RCC 7860 (cell line): ENCODE measurements at places on chromosomes 13 and 19.

DNA sequence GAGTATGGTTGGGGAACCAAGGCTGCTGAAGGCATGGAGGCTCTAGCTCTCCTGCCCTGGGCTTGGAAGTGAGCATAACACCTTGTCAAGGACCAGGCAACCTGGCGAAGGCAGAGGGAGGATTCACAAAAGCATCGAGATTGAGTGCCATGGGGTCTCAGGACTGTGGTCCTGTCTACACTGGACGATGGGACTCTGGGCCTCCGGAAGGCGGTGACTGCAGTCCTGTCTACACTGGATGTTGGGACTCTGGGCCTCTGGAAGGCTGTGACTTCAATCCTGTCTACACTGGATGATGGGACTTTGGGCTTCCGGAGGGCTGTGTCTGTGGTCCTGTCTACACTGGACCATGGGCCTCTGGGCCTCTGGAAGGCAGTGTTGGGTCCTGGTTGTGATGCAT is 290.4 kb downstream of the TEX29 start:
- no peak for DNase-seq

GRCh38 chr19:6235031-6235951 is 44.5 kb downstream of the MLLT1 start:
- DNase-seq = no peak

DNA sequence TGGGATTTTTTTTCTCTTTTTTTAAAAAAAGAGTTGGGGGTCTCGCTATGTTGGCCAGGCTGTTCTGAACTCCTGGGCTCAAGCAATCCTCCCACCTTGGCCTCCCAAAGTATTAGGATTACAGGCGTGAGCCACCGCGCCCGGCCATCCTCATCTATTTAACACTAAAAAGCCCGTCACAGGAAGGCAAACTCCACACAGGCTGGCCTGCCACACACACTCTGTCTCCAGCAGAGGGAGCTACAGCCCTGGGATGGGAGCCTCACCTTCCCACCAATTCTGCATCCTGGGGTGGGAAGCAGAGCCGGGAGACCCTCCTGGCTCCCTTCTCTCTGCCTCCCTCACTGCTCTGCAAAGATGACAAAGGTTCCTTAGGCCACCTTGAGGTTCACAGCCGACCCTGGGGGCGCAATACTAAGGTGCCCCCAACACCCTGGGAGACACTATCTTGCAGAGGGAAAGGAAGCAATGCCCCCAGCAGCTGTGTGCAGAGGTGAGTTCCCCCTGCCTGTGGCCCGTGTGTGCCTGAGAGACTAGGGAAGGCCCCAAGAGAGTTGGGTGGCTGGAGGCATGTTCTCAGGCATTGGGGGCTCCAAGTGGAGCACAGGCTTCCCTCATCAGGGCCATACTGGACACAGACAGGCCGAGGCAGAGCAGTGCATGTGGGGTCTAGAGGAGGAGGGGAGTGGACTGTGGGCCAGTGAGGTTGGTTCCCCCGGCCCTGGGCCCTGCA is 27.4 kb upstream of the TIMM44 start:
- DNase-seq = peak; percentile 21

- no peak for DNase-seq
Measured at GRCh38 chr19:16001481-16002312, 52.9 kb downstream of the OR10H4 start.

GRCh38 chr13:75303263-75303662 is 178.7 kb downstream of the TBC1D4 start:
- no peak for DNase-seq

DNA sequence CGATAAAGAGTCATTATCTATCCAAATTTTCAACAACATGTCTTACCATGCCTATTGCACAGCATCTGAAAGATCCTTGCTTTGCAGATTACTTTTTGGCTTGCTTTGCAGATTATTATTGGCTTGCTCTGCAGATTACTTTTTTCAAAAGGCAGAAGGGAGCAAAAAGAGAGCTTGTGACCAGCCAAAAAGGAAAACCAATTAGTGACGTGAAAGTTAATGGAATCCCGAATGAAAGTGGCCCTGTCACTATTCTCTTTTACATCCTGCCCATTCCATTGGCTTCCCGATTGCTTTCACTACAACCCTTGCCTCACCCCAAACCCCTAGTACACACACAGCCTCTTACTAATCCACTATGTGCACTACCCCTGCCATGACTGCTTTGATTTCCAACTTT is 81.3 kb downstream of the LHFPL6 start:
- DNase-seq = no peak
